Stimulated activated memory B cell treated with anti-CD40 and anti-IgM and Interleukin-4, amounts not matched to agents 10 μg/mL and 1 μg/mL and 100 μg/mL, for 72 hours (primary cell): ENCODE measurements at places on chromosomes 3 and 15.

DNA sequence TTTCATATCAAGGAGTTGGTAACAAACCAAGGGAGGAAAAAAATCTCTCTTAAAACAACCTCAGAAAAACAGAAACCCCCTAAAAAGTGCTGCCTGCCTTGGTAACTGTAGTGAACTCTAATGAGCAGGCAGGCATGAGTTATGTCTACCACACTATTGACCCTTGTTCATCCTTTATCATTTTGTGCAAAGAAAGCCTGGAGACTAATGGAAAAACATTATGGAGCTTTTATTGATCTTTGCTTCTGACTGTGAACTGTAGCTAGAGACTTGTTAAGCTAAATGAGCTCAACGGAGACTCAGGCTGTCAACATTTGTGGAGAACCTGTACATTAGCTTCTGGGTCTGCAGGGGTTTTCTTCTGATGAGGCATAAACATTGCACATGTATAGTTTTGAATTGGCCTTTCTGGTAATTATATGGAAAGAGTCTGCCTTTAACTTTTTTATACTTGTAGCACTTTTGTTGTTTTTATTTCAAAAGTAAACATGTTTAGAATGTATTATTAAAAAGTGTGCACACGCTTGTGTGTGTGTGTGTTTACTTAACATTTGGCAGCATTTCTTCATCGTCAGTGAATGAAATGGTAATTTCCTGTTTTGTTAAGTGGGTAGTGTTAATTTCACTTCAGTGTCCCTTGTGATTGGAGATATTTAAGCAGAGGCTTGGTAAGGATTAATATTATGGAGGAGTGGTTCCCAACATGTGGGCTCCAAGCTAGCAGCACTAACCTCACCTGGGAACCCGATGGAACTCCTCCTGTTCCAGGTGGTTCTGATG is 15.9 kb upstream of the SPTSSB start:
- no peaks in the 10 kb centered on the region for H3K4me1 ChIP-seq
- no peak for ATAC-seq
- H3K27ac ChIP-seq, result no peak overlapping the region
- peaks cover 5% of the 10 kb centered on the region for H3K27me3 ChIP-seq

DNA sequence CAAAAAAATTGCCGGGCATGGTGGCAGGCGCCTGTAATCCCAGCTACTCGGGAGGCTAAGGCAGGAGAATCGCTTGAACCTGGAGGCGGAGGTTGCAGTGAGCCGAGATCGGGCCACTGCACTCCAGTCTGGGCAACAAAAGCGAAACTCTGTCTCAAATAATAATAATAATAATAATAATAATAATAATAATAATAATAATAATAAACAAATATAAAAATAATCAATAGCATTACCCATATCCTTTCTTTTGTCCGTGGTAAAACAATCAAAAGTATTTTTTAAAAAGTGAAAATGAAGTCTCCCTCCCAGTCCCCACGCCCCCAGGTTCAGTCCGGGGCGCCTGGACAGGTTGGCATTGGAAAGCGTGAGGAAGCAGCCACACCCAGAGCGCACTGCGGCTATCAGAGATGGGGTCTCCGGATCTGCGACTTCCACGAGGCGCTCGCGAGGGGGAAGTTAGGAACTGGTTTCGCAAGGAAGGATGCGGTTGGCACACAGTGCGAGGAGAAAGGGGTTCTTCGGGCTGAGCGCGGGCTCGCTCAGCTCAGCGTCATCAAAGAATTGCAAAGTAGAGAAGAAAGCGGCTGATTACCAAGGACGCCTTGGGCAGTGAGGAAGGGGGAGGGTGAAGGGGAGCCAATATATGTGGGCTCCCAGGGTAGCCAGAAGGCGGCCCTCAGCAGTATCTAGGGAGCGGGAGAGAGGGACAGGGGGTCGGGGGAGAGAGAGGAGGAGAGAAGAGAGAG is 69.5 kb upstream of the EPHB3 start:
- peaks cover 66% of the 10 kb centered on the region for H3K27me3 ChIP-seq
- H3K4me1 ChIP-seq, result peaks cover 7% of the 10 kb centered on the region
- no peaks in the 10 kb centered on the region for H3K36me3 ChIP-seq
- ATAC-seq, result no peak
- H3K27ac ChIP-seq, result no peak overlapping the region
- H3K4me3 ChIP-seq, result peak overlapping the region; percentile 4

GRCh38 chr3:155890671-155891190 is 20.3 kb downstream of the GMPS start:
- no peak overlapping the region for H3K4me3 ChIP-seq
- ATAC-seq, result no peak
- H3K4me1 ChIP-seq, result peaks cover 39% of the 10 kb centered on the region
- no peaks in the 10 kb centered on the region for H3K27me3 ChIP-seq

- H3K4me3 ChIP-seq, result no peak overlapping the region
- peaks cover 4% of the 10 kb centered on the region for H3K4me1 ChIP-seq
- no peak overlapping the region for H3K27ac ChIP-seq
- no peaks in the 10 kb centered on the region for H3K36me3 ChIP-seq
- no peak for ATAC-seq
- peaks cover 20% of the 10 kb centered on the region for H3K27me3 ChIP-seq
Measured at GRCh38 chr3:181690769-181691168, 21.0 kb upstream of the SOX2 start.

- H3K4me1 ChIP-seq, result no peaks in the 10 kb centered on the region
- ATAC-seq, result no peak
- no peaks in the 10 kb centered on the region for H3K36me3 ChIP-seq
- no peak overlapping the region for H3K27ac ChIP-seq
- no peak overlapping the region for H3K4me3 ChIP-seq
Measured at GRCh38 chr3:53973905-53974304, 82.2 kb upstream of the SELENOK start.

DNA sequence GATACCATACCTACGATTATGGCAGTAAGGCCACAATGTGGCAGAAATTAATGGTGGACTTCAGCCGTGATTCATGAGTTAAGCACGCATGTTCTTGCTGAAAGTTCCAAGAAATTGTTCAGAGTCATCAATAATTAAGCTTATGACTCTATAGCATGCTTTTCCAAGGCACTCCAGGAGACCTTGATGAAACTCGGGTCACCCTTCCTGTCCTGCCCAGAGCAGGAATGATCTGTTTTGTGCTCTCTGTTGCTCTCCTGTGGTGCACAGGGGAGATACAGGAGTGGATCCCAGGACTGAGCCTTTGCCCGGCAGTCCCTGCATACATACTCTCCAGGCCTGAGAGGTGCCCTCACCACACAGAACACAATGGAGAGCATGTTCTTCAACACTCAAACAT is 141.6 kb upstream of the SLC2A2 start:
- no peak overlapping the region for H3K4me3 ChIP-seq
- ATAC-seq, result peak; percentile 28
- no peaks in the 10 kb centered on the region for H3K36me3 ChIP-seq
- H3K4me1 ChIP-seq, result peaks cover 12% of the 10 kb centered on the region

DNA sequence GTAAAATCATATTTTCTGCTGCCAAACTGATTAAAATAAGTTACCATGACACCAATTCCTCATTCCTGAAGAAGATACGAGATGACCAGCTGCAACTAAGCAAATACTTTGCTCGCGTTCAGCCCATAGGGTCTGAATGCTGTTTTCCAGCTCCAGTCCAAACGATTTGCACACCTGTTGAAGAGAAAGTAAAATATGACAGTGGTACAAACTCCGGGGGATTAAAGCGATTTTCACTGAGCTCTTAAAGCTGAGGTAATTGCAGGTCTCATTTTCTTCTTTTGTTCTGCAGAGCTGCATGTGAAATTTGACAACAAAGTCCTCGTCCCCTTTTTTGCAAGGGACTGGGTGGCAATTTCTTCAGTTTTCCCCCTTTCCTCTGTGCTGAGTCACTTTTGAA is 118.4 kb downstream of the NR2F2 start:
- H3K36me3 ChIP-seq, result no peaks in the 10 kb centered on the region
- H3K27ac ChIP-seq, result no peak overlapping the region
- no peak overlapping the region for H3K4me3 ChIP-seq

DNA sequence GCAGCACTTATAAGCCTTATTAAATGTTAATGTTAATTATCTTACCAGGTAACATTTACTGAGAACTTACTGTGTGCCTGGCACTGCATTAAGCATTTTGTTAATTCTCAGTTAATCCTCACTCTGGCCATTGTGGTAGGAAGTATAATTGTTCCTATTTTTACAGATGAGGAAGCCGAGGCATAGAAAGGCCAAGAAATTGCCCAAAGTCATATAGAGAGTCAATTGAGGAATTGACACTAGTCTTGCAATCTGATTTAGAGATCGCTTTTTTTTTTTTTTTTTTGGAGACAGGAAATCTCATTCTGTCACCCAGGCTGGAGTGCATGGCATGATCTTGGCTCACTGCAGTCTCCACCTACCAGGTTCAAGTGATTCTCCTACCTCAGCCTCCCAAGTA is 132.6 kb upstream of the PROK2 start:
- no peak for ATAC-seq
- no peaks in the 10 kb centered on the region for H3K4me1 ChIP-seq
- H3K27ac ChIP-seq, result no peak overlapping the region
- no peak overlapping the region for H3K4me3 ChIP-seq
- no peaks in the 10 kb centered on the region for H3K36me3 ChIP-seq
- peaks cover 76% of the 10 kb centered on the region for H3K27me3 ChIP-seq

DNA sequence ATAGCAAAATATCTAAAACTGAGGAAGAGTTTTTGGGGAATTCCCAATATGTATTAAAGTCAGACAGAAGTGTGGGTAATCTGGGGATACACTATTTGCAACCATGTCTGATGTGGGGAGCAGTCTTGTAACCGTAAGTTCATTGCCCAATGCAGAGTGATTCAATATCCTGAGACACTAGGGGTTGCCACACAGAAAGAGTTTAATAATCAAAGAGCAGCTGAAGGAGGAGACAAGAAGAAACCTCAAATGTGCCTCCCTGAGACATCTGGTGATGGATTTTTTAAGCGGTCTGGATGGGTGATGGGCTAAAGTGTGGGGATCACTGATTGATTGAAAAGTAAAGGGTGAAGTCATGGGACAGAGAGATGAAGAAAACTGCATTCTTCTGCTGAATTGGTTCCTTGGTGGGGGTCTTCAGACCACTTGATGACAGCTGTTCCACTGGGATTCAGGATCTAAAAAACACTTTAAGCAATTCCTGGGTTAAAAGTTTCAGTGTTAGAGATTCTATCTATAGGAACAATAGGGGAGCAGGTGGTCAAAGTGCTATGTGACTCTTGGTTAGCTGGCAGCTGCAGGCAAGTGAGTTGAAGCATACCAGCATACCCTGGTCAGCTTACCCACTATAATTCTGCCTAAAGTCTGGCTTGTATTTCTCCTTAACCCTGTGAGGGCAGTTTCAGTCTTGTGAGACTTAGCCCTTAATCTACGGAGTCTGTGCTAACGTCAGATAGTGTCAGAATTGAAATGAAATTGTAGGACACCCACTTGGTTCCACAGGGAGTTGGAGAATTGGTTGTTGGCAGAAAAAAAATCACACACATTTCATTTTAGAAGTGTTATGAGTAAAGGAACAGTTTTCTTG is 425.9 kb upstream of the TGFBR2 start:
- peaks cover 19% of the 10 kb centered on the region for H3K27me3 ChIP-seq
- H3K4me3 ChIP-seq, result no peak overlapping the region
- H3K4me1 ChIP-seq, result no peaks in the 10 kb centered on the region
- no peak for ATAC-seq
- no peak overlapping the region for H3K27ac ChIP-seq
- no peaks in the 10 kb centered on the region for H3K36me3 ChIP-seq

DNA sequence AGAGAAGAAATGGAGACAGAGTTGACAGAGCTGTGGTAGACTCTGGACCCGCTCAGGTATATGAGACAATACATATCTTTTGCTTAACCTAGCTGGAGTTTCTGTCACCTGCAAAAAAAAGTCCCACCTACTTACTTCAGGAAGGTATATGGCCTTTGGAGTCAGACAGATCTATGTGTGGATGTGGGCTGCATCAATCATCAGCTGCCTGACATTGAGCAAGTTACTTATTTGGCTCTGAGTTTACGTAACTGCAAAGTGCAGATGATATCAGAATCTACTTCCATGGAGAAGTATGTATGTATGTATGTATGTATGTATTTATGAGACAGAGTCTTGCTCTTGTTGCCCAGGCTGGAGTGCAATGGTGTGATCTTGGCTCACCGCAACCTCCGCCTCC is 124.3 kb downstream of the MYLK start:
- H3K36me3 ChIP-seq, result no peaks in the 10 kb centered on the region
- H3K4me3 ChIP-seq, result no peak overlapping the region
- no peak overlapping the region for H3K27ac ChIP-seq
- no peak for ATAC-seq

GRCh38 chr3:30319713-30320112 is 286.7 kb upstream of the TGFBR2 start:
- H3K36me3 ChIP-seq, result no peaks in the 10 kb centered on the region
- no peak overlapping the region for H3K4me3 ChIP-seq
- ATAC-seq, result peak; percentile 72
- H3K4me1 ChIP-seq, result peaks cover 13% of the 10 kb centered on the region

DNA sequence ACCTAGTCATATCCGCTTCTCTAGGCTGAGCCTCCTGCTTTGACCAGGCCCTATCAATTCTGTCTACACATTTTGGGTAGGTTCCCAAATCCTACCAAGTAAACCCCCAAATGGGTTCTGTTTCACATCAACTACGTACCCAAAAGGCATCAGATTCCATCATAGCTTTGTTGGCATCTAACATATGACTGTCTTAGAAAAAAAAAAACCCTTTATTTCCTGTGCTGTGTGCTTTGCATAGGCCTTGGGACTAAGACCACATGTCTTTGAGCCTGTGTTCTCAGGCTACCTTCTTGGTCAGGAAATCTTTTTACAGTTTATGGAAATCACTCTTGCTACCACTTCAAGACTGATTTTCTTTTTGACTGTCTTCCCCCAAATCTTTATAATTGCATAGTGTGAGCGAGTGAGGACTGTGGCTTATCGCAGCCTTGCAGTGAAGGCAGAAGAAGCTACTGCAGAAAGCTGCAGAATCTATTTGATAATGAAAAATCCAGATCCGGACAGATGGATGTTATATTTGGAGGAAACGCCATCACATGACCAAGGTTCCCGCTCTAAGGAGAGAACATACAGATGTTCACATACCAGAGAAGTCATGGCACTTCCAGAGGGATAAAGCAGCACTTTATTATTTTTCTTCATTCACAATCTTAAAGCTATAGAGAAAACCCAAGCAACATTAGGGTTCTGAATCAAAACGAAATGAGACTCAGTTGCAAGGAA is 111.2 kb downstream of the EOMES start:
- H3K4me1 ChIP-seq, result peaks cover 48% of the 10 kb centered on the region
- no peaks in the 10 kb centered on the region for H3K27me3 ChIP-seq
- peak overlapping the region; percentile 57 for H3K4me3 ChIP-seq
- peak; percentile 71 for ATAC-seq
- peaks cover 14% of the 10 kb centered on the region for H3K36me3 ChIP-seq

GRCh38 chr3:191139736-191140135 is 59.3 kb upstream of the OSTN start:
- H3K36me3 ChIP-seq, result peaks cover 4% of the 10 kb centered on the region
- peaks cover 70% of the 10 kb centered on the region for H3K4me1 ChIP-seq
- no peak overlapping the region for H3K4me3 ChIP-seq
- ATAC-seq, result no peak

DNA sequence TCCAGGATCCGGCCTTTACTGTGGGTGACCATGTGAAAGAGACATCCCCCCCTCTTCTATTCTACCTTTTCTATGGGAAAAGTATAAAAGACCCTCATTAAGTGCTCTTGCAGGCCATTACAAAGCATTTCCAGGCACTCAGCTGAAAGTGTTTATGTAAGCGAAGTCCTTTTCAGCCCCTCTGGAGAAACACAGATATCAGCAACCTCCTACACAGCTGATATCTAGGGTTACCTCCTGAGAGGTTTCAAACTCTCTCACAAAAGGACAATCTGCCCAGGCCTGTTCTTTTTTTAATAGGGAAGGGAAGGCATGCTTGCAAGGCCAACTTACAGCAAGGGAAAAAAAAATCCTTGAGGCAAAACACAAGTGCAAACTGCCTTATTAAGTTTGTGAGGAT is 12.6 kb downstream of the ETV5 start:
- H3K27me3 ChIP-seq, result peaks cover 14% of the 10 kb centered on the region
- H3K4me3 ChIP-seq, result no peak overlapping the region
- H3K27ac ChIP-seq, result no peak overlapping the region
- no peaks in the 10 kb centered on the region for H3K36me3 ChIP-seq
